ENCODE measurements at places on chromosomes 5 and 9.

DNA sequence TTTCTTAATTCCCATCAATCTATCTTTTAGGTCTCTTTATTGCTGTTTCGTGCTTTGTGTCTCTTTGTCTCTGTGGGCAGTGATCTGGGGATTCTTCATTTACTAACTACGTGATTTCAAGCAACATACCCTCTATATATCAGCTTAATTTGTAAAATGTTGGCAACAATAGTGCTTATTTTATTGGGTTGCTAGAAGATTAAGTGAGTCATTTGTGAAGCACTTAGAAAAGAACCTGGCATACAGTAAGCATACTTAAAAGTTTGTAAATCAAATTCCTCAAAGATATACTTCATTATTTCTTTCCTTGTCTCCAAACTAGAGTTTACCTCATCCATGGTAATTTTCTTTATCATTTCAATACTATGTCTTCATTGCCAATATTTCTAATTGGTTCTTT is 669.7 kb downstream of the MAT2B start:
- peak; percentile 70 for DNase-seq

DNA sequence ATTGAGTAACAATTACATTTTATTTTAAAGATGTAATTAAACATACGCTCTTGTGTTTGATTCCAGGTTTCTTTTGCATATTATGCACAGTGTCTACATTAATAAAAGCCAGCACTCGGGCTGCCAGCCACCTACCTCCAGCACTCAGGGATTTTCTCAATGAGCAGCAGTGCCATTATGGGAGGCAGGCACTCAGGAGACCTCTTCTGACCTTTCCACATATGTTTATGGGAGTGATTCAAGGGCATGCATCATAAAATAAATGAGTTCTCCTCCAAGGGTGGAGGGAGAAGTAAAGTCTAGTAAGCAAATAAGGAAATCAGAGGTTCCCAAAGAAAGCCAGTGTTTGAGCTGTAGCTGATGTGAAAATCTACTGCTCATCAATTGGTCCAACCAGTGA is 119.8 kb upstream of the IRX2 start:
- no peak for DNase-seq

DNA sequence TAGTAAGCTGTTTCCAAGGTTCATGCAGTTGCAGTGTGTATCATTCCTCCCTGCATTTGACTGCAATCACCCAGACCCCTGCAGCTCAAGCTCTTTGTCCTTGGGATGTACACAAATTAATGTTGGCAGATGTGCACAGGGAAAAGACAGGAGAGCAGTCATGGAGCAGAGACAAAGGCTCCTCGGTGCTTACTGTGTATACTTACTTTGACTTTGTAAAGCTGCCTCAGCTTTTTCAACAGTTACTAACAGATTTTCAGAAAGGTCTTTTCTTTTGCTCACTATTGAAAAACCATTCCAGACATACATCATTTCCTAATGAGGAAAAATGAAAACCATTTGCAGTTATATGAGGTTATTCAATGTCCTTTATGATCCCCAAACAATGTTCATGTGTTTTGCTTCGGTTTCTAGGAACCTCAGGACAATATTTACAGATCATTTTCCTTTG is 124.9 kb downstream of the TTC39B start:
- DNase-seq, result no peak

GRCh38 chr5:138610918-138611677 is 35.9 kb upstream of the HSPA9 start:
- DNase-seq, result no peak

DNA sequence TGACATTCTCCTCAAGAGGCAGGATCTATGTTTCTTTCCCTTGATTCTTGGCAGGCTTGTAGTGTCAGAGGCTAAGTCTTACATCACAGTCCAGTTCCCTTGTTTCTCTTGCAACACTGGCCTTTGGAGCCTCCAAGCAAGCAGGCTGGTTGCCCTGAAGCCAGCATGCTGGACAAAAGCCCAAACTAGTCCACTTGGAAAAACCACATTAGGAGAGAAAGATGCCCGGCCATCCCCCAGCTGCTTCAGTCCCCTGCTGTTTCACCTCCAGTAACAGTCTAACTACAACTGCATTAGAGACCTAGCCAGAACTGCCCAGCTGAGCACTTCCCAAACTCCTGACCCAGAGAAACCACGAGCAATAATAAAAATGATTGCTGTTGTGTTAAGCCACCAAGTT is 87.6 kb downstream of the ADAMTS6 start:
- peak; percentile 90 for DNase-seq

DNA sequence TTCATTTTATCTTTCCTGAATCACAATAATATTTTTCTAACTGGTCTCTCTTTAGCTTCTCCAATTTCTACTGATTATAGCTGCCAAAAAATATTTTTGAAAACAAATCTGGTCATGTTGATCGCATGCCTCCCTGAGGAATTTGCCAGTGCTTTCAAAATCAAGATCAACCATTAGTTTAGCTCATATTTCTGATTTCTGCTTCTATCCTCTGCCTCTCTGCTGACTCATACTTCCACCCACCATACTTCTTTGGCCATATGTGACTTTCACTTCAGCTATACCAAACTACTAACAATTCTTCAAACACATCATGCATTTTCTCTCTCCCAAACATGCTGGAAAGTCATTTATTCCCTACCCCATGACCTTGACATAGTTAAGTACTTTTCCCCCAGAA is 636.5 kb downstream of the TLE1 start:
- DNase-seq, result peak; percentile 71

GRCh38 chr5:107119656-107120055 is 551.1 kb downstream of the EFNA5 start:
- DNase-seq, result no peak

DNA sequence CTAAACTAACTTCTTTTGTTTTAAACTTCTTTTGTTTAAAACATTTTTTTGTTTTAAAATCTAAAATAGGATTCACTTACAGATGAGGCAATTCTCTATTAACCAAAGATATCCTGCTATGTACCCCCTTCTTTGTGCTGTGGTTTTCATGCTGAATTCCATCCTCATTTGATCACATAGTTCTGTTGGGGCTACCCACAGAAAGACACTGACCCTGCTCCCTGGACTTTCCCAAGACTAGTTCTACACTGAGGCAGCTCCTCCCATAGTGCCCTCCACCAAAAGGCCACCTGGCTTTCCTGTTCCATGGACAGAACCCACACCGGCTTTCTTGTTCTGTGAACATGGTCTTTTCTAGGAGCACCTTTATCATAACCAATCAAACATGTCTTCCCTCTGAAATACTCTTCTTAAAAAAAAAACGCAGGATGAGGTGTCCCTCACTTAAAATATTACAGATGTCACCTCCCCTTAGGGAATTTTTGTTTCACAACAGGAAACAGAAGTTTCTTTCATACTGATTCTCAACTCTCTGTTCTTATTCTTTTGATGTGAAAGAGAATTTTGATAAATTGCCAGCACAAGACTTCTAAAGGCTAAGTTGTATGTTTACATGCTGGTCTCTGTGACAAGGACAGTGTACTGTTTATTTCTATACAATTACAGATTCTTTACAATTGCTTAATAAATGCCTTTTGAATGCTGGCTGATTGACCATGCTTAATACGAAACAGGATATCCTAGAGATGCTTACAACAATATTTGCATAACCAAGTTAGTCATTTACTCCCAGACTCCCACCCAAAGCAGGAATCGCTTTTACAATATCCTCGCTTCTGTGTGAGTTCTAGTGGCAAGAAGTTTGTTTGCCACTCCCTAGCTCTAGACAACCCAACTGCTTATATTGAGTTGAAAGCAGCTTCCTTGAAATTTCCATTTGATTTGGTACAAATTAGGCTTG is 300.4 kb downstream of the DTWD2 start:
- DNase-seq, result no peak

- peak; percentile 83 for DNase-seq
Observed at GRCh38 chr5:57779383-57780223, 297.0 kb upstream of the ACTBL2 start.

- no peak for DNase-seq
Observed at GRCh38 chr9:133251773-133252172, 23.2 kb downstream of the ABO start.

DNA sequence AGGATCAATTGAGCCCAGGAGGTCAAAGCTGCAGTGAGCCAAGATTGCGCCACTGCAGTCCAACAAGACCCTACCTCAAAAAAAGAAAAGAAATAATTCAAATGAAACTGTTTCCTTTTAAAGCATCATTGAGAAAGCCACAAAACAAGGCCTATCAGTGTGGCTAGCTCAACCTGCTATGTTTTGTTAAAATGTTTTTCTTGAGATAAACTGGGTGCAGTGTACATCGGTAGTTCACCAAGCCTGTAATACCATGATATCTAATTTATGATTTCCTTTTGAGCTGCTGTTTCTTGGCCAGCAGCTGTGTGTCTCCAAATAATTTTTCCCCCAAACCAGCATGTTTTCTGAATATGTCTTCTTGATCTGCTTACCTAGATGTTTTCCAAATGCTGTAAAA is 97.3 kb upstream of the GOLGA1 start:
- DNase-seq, result no peak

DNA sequence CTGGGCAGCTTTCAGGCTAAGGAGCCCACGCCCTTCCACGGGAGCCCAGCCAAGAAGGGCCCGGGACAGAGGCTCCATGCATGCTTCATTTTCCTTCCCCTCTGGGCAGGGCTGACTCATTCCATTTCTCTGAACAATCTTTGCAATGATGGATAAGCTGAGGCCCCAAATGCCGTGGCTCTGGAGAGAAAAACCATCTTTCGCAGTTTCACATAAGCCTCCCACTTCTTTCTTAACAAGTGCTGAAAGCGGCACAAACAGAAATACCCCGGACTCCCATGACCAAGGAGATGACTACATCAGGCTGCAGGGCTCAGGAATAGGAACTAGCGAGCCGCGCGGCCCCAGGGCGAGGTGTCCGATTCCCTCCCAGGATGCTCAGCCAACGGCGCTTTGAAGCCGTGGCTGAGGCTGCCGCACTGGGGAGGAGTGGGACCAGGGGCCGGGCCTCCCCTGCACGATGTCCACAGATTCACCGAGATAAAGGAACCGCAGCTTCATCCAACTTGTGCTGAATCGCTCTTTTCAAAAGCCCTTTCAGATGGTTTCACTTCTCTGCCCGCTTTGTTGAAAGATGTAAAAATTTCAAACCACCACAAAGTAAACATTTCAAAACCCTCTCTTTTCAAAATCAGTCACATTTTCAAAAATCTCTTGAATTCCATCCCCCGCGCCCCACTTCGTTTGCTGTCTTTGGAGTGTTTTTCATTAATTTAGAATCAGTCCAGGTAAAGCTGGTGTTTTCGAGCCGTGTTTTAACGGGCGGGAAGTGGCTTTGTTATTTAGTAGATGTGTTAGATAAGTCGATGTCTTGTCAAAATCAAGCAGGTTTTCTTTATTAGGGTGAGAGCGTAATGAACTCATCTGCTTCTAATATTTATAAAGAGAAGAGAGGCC is 96.5 kb upstream of the LMX1B start:
- peak; percentile 84 for DNase-seq

DNA sequence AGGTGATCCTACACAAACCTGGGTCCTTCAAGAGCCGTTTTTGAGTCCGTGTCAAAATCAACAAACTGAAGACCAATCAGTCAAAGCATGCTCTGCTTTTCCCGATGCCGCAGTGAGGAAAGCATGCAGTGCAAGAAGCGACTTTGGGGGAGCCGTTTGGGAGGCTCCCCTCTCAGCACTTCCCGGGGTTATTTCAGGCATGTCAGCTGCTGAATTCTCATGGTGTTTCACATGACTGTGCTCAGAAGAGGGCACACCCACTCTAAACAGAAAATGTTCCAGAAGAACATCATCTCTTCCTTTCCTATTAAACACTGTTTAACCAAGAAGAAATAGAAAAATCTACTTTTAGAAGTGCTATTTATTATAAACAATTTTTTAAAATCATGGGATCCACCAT is 125.5 kb downstream of the EPB41L4A start:
- DNase-seq, result no peak

- no peak for DNase-seq
Observed at GRCh38 chr9:99628849-99629620, 192.7 kb upstream of the NR4A3 start.

GRCh38 chr9:12965303-12965702 is 190.5 kb downstream of the LURAP1L start:
- no peak for DNase-seq

DNA sequence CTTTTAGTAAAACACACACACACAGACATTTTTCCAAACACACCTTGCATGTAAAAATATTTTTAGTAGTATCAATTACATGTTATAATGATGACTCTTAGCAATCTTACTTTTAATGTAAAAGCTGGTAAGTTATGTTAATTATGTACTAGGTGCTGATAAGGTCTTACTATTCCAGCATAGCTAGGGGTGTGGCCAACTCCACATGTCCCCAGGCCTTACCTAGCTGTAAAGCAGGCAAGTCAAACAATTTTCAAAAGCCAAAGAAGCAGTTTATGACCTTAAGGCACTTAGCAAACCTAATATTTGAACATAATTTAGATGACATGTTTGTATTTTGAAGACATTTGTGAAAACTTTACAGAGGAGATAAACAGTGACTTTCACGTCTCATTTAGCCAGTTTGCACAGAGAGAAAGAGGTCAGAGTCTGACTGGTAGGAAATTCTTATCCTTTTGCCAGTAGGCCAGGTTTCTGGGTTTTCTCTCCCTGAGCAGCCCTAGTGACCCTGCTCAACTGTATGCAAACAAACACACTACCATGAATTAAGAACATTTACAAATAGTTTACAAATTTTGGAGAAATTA is 26.5 kb upstream of the GPX3 start:
- DNase-seq, result no peak

GRCh38 chr5:159174511-159175168 is 34.7 kb downstream of the RNF145 start:
- peak; percentile 56 for DNase-seq

DNA sequence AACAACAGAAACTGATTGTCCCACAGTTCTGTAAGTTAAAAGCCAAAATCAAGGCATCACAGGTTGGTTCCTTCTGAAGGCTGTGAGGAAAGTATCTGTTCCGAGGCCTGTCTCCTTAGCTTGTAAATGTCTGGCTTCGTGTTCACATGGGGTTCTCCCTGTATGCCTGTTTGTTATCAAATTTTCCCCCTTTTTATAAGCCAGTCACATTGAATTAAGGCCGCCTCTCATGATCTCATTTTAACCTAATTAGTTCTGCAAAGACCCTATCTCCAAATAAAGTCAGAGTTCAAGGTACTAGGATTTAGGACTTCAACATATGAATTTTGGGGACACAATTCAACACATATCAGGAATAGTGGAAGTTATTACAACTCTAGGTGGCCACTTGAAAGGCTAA is 331.5 kb downstream of the PIK3R1 start:
- DNase-seq, result no peak

DNA sequence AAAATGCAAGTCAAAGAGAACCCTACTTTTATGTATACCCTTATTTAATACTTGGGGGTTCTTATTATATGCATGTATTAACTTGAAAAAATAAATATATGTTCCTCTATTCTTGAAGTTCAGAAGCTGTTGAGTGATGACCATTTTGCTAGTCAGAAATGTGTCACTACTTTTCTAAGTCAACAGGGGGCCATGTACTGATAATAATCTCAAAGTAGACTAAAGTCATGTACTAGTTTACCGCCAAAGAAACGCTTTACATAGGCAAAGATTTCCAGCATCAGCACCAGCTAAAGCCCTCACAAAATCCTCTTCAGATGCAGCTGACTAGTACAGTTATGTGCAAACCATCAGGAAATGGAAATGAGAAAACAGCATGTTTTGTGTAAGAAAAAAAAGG is 5.7 kb upstream of the BHMT start:
- no peak for DNase-seq

Measured in IMR-90 (cell line).